ENCODE measurements at places on chromosomes 1 and 21. TPM values are rescaled to one million over a fixed set of nuclear protein-coding genes. Genes with fewer than 3 reads are reported as not detected.

Gene NIBAN1
- total RNA-seq: 129 TPM

- no peak for DNase-seq
Observed at GRCh38 chr1:28631713-28632112, 11.2 kb downstream of the TAF12 start.

Gene TINAGL1
- 169 TPM for total RNA-seq

DNA sequence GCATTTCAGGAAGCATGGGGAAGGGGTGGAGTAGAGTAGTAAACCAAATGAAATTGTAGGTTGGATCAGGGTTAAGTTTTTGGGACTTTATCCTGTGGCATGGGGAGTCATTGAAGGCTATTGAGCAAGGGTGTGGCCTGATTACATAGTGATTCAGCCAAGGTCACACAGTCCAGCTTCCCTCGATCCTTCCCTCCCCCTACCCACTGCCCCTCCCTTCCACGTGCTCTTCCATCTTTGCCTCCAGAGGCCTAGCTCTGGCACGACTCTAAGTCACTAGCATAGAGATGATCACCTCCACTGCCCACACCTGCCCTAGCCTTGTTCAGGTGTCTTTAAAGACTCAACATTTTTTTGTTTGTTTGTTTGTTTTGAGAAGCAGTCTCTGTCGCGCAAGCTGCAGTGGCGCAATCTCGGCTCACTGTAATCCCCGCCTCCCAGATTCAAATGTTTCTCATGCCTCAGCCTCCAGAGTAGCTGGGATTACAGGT lies 37.2 kb upstream of the SLC9A1 start:
- DNase-seq: peak; percentile 55

GRCh38 chr21:45204395-45204794 lies 83.3 kb downstream of the POFUT2 start:
- no peak for DNase-seq

DNA sequence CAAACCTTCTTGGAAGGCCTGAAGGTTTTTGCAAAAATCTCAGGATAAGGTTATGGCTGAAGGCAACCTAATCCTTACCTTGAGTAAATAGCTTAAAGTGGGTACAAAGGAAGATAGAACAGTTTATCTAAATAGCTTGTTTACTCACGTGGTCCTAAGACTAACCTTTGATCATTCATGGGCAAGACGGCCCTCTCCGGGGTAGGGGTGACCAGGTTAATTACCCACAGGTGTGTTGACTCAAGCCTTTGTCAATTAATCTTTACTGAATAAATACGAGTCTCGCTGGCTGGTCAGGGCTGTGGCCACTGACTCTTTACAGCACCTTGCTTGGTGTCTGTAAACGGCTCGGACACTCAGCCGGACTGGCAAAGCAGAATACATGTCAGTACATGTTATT lies 10.8 kb downstream of the AADACL4 start:
- no peak for DNase-seq

- DNase-seq: no peak
Observed at GRCh38 chr1:65063025-65063424, 85.0 kb upstream of the AK4 start.

GRCh38 chr1:156384658-156385057 lies 15.6 kb downstream of the RHBG start:
- DNase-seq: no peak

GRCh38 chr1:101520302-101520701 lies 283.5 kb downstream of the S1PR1 start:
- no peak for DNase-seq

Gene KCNH1
- total RNA-seq: 1.4 TPM

Measured in mucosa of gallbladder (tissue), 1 donor.